ENCODE measurements at places on chromosomes 16 and 17.

DNA sequence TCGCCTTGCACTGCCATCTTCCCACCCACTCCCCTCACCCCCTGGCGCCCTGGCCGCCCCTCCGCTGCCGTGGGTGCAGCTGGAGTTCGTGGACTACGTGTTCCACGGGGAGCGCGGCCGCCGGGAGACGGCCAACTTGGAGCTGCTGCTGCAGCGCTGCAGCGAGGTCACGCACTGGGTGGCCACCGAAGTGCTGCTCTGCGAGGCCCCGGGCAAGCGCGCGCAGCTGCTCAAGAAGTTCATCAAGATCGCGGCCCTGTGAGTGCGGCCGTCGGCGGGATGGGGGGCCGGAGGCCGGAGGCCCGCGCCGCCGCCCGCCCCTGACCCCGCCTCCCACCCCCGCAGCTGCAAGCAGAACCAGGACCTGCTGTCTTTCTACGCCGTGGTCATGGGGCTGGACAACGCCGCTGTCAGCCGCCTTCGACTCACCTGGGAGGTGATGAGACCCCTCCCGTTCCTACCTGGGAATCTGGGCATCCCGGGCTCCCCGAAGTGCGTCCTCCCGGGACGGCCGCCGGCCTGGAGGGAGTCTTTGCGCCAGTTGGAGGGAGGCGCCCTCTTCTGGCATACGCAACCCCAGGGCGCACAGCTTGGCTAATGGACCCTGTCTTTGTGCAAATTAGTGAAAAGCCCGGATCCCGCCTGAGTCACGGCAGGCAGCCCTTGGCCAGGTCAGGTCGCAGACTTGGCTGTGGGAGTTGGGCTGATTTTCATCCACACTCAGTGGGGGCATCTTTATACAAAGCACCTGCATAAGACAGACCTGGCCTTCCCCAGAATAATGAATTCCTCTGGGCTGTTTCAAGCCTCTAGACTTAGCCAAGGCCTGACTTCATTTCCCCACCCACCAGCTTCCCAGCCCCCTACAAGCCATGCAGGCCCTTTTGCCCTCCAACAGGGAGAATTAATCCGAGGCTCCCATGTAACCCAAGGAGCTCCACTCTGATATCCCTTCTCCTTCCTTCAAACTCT is 14.3 kb downstream of the RAPGEFL1 start:
- no peak for DNase-seq

DNA sequence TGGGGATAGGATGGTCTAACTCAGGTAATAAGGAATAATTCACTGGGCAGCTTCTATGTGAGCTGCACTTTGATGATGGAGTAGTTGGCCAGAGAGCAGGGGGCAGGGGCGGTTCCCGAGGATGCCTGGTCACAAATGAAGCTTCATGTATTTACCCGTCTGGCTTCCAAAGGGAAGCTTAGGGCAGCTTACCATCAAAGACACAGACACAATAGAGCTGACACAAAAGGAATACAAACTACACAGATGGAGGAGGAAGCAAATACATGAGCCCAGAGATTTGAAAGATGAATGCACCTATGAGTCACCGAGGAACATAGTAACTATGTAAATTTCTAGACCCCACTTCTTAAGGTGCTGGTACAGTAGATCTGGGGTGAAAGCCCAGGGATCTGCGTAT is 8.7 kb upstream of the EMP2 start:
- DNase-seq, result no peak

GRCh38 chr16:3321816-3322215 is 16.5 kb downstream of the ZNF75A start:
- DNase-seq, result no peak

DNA sequence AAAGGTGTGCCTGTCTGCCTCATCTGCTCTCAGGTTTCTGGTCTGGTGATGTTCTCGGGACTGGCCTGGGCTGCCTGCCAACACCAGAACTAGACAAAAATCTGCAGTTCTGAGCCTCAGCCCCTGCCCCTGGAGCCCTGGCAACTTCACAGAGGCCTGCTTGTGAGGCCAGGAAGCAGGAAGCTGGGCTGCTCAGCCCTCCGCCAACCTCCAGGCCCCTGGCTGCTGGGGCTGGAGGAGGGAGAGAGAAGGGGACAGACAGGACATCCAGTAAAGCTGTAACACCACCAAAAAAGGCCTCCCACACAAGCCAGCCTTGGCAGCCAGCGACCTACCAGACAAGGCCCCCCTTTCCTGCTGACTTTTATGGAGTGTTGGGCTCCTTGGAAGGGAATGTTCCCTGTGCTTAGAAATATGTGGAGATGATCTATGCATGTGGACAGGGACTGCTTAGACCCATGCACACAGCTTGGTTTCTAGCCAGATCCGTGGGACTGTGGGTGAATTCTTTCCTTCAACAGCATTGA is 157.6 kb downstream of the XYLT1 start:
- DNase-seq, result no peak

GRCh38 chr17:53100126-53100525 is 722.6 kb upstream of the KIF2B start:
- no peak for DNase-seq

DNA sequence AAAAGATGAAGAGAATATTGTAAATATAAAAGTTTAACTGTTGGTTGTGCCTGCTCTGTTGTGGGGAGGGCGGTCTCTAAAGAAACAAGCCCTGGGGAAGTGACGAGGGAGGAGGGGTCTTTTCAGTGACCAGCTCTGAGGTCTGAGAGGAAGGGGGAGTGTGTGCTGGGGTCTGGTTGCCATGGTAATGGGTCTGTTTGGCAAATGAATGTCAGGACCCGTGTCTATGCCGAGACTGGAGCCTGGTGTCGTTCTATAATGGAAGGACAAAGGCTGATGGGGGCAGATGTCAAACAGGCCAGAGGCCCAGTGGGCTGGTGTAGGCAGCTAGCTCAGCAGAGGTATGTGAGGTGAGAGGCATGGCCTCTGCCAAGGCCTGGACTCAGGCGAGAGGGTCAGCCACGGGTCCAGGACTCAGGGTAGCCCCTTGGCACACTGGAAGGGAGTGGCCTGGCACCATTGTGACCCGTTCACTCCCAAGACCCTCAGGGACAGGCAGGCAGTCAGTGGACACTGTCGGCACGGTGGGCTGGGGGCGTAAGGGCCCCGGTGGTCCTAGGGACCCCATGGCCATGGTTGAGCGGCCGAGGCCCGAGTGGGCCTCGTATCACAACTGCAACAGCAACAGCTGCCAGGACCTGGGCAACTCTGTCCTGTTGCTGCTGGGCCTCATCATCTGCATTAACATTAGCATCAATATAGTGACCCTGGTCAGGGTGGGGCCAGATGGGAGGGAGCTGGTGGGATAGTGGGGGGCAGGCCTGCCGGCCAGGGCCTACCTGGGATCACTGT is at the start of gene SPEM1:
SPEM1 (plus strand) TSS at position 506 of the 792 bp plus-strand sequence; CDS start at position 567, 61 bp downstream.
- DNase-seq, result no peak

Measured in LoVo (cell line).